CD4-positive, alpha-beta T cell treated with Interleukin-15 for 1 hour (primary cell): ENCODE measurements at places on chromosomes 13 and 19.

GRCh38 chr19:43480574-43480973 is 15.2 kb upstream of the LYPD3 start:
- DNase-seq = no peak

DNA sequence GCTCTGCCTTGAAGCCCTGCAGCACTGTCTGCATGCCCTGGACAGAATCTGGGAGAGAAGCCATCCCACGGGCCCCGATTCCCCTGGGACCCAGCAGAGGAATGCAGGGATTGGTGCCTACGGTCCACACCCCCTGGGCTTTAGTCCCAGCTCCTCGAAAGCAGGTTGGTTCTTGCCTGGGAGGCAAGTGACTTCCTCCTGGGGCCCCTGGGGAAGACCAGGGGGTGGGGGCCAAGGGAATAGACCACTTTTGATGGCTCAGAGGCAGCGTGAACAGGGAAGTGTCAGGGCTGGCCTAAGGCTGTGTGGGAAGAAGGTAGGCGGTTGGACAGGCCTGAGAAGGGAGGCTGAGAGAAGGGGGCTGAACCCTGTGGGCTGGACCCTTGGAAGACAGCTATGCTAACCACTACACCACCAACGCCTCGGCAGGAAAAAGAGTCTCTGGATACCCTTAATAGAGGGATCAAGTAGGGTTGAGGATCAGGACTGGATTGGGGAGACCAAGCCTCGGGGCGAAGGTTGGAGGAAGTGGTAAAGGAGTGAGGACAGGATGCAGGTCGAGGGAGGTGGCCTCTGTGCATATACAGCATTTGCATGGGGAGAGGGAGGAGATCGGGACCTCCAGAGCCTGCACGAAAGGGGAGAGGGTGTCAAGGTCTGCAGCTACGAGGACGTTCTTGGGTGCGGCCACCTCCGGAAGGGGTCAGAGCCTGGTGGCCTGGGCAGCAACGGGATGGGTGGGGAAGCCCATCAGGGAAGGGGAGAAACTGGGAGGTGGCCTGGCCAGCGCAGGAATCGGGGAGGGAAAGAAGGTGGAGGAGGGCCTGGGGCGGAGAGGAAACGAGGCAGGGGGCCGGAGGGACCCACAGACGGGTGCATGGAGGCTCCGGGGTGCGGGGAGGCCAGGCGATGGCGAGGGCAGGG is 709 bp downstream of the DPP9 start:
- DNase-seq = no peak

- DNase-seq = no peak
Measured at GRCh38 chr19:10168386-10168948, 26.3 kb downstream of the DNMT1 start.

DNA sequence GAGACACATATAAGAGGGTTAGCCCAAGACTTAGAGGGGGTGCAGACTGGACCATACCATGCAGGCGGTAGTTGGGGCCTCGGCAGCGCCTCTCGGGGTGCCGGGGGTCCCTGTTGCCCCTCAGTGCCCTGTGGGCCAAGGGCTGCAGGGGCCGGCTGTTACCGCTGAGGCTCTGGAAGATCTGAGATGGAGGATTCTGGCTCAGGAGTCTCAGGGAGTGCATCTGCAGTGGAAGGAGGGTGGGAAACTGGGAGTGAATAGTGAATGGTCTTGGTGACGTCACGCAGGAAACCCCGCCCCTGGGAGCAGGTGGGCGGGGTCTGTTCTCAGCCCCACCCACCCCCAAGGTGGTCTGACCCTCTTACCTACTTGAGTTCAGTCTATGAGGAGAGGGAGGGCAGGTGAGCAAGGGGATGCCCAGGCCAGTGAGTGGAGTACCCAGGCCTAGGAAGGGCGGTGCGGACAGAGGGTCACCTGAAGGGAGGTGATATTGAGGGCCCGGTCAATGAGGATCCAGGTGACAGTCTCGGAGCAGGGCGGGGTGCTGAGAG is 1.7 kb upstream of the DBP start:
- no peak for DNase-seq

- DNase-seq = no peak
Measured at GRCh38 chr13:76934671-76935070, 13.6 kb upstream of the ACOD1 start.

DNA sequence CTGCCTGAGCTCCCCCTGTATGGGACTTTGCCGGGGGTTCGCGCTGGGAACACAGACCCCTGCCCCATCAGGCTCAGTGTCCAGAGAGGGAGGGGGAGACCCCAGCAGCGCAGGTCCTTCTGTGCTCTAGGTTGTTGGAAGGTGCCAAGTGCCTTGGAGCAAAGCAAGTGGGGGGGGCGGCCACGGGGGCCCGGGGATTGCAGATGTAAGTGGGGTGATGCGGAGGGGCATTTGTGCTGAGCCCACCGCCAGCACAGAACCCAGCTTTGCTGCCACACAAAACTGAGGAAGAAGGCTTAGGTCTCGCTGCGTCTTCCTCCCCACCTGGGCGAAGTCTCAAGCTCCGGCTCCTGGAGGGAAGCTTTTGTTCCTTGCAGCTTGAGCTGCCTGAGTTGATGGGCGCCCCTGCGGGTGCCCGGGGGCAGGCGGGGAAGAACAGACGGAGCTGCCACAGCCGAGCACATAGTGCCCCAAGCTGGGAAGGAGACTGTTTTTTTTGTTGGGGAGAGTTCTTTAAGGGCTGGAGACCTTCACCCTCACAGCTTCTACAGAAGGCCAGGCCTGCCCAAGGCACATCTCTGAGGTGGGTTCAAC is 1.5 kb upstream of the NTN5 start:
- no peak for DNase-seq

- DNase-seq = no peak
Measured at GRCh38 chr13:41582027-41582463, 124.7 kb downstream of the RGCC start.

GRCh38 chr13:75442736-75443234 is 39.2 kb downstream of the TBC1D4 start:
- no peak for DNase-seq

GRCh38 chr13:101584331-101584730 is 131.9 kb downstream of the ITGBL1 start:
- no peak for DNase-seq

DNA sequence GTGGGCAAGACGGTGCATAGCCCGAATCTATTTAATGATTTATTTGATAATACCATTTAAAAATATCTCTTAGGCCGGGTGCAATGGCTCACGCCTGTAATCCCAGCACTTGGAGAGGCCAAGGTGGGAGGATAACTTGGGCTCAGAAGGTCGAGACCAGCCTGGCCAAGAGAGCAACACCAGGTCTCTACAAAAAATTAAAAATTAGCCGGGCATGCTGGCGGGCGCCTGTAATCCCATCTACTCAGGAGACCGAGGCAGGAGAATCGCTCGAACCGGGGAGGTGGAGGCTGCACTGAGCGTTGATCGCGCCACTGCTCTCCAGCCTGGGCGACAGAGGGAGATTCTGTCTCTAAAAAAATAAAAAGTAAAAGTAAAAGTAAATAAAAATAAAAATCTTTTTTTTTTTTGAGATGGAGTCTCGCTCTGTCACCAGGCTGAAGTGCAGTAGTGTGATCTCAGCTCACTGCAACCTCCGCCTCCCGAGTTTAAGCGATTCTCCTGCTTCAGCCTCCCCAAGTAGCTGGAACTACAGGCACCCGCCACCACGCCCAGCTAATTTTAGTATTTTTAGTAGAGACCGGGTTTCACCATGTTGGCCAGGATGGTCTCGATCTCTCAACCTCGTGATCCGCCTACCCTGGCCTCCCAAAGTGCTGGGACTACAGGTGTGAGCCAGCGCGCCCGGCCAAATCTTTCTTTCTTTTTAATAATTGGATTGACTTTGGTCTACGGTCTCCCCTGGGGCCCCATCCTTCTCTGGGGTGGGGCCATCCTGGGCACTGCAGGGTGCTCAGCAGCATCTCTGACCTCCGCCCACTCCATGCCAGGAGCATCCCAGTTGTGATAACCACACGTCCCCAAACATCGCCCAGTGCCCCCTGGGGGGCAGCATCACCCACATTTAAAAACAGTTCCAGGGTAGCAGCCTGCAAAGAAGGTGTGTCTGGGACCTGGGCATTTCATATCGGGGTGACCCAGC is 90.7 kb downstream of the GNG7 start:
- DNase-seq = no peak

GRCh38 chr13:96967248-96967745 is 27.0 kb downstream of the OXGR1 start:
- DNase-seq = no peak

GRCh38 chr13:46531953-46532352 is 21.0 kb upstream of the LRCH1 start:
- DNase-seq = no peak

GRCh38 chr13:97000295-97000925 is 6.1 kb upstream of the OXGR1 start:
- DNase-seq = no peak

- DNase-seq = no peak
Measured at GRCh38 chr13:44322928-44323327, 50.7 kb upstream of the SERP2 start.

DNA sequence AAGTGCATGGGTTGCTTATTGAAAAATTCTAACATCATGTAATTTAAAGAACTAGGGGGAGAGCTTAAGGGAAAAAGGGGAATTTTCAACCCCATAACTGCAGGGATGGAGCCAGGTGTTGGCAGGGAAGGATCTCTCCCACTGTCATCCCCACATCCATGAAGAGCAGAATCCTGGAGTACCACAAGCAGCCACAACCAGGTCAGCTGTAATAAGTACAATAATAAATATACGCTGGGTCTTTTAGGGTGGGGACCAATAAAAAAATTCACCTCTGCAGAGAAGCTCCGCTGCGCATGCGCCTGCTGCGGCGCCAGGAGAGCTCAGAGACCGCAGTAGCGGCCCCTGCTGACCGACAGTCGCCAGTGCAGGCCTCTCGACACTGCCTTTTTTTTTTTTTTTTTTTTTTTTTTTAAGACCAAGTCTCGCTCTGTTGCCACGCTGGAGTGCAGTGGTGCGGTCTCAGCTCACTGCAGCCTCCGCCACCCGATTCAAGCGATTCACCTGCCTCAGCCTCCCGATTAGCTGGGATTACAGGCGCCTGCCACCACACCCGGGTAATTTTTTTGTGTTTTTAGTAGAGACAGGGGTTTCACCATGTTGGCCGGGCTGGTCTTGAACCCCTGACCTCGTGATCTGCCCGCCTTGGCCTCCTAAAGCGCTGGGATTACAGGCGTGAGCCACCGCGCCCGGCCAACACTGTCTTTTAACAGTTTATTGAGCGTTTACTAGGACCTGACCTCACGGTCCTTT is 2.5 kb upstream of the EEF2 start:
- peak; percentile 93 for DNase-seq

DNA sequence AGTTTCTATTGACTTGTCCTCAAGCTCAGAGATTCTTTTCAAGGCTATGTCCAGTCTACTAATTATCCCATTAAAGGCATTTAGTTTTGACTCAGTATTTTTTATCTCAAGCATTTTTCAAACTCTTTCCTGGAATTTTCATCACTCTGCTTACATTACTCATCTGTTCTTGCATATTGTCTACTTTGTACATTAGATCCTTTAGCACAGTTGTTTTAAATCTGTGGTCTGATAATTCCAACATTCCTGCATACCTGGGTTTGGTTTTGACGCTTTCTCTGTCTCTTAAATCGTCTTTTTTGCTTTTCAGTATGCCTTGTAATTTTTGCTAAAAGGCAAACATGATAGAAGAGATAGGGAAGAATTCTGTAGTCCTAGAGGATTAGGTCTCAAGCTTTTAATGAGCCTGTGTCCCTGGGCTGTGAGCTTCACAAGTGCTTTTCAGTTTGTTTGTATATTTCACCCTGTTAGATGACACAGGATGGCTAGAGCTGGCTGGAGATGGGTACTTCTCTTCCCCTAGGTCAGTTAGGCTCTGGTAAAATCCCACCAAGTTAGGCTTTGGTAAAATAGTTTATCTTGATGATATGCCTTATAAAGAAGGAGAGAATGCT is 46.1 kb upstream of the GPC6 start:
- no peak for DNase-seq

- no peak for DNase-seq
Measured at GRCh38 chr19:7654401-7654800, 14.4 kb upstream of the RETN start.

- no peak for DNase-seq
Measured at GRCh38 chr19:44142059-44142433, 692 bp downstream of the ZNF234 start.

DNA sequence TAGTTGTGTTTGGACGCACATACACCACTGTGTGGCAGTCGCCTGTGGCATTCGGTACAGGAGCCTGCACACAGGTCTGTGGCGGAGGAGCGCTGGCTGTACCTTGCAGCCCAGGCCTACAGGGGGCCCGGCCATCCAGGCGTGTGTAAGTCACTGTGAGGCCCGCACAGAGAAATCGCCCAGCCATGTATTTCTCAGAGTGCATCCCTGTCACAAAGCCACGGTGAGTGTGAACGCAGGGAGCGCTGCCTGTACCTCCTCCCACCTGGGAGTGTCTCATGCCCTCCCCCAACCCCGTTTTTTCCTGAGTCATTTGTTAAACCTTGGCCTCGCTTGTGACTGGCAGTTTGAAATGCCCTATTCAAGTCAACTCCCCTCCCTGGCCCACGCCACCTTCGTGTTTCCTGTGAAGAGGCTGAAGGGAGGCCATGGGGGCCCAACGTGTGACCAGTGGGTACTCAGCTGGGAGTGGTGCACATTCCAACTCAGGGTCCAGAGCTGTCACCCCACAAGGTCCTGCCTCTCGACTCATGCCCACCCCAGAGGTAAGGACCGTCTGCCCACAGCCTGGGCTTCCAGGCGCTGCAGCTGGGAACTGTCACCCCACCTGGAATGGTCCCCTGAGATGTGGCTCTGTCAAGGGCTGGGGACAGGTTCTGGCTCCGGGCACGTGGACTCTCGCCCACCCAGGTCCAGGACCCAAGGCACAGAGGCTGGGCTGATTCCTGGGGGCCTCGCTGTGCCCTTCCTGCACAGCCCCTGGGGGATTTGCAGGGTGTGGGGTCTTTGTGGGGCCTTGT is 11.6 kb upstream of the RASA3 start:
- DNase-seq = peak; percentile 68

DNA sequence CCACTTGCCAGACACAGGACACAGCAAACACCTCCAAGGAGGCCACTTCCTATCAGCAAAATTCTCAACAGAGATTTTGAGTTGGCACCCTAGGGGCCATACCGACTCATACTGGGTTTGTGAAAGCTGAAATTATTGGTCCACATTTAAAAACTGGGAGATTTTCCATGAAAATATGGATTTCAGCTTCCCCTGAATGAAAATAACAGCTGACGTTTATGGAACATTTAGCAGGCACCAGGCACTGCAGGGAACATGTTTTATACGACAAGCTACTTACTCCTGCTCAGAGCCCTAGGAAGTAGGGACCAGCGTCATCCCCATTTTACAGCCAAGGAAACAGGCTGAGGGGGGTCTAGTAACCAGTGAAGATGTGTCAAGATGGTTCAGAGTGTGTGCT is 169.3 kb downstream of the IER2 start:
- DNase-seq = no peak

- DNase-seq = no peak
Measured at GRCh38 chr13:59954601-59955000, 209.1 kb downstream of the DIAPH3 start.
